ENCODE measurements at places on chromosomes 1 and 21.

DNA sequence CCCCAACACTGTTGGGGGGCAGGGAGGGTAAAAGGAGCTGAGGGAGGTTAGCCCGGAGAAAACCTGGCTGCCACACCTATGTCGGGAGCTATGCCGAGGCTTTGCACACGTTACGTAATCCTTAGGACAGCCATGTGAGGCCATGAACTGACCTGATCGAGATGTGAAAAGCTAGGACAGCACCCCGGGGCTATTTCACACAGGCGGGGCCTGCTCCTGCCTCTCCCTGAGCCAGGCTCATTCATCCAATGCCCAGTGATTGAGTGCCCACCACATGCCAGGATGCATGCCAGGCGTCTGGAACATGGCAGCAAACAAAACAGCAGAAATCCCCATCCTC is 30.2 kb downstream of the LDLRAP1 start:
- no peak for DNase-seq

DNA sequence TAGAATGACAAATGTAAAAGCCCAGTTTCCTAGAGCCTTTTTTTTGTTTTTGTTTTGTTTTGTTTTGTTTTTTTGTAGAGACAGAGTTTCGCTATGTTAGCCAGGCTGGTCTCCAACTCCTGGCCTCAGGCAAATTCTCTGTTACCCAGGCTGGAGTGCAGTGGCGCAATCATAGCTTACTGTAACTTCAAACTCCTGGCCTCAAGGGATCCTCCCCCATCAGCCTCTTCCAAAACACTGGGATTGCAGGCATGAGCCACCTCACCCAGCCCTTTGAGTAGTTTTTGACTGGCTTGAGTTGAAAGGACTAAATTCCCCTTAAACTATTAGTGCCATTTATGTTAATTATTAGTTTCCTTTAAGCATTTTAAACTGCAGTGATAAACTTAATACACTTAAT is 28.8 kb upstream of the ZBTB18 start:
- no peak for DNase-seq

DNA sequence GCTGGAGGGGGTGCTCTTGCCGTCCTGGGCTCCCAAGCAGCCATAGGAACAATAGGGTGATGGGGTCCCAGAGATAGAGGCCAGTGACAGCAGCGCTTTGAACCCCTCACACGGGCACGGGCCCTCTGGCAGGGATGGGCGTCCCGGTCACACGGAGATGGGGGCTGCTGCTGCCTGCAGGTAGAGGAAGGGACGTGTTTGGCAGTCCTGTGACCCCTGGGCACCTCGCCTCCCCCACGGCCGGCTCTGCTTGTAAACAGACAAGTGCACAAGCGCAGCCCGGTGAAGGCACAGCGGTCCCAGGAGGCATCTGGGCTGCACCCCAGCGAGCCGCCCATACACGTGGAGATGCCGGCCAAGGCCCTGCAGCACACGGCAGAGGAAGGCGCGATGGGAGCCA is 36.5 kb upstream of the PDE9A start:
- no peak for DNase-seq

- no peak for DNase-seq
These were observed 186.4 kb upstream of the ZNHIT6 start for GRCh38 chr1:85894651-85895050.

GRCh38 chr1:38114241-38115026 is 67.8 kb upstream of the POU3F1 start:
- no peak for DNase-seq

All from stimulated activated CD4-positive, alpha-beta T cell treated with anti-CD3 and anti-CD28 coated beads, TNF-alpha, amount 100 ng/mL, for 1 hour (primary cell).